ENCODE measurements at places on chromosomes 3 and 15.

GRCh38 chr3:129095285-129095684 lies 26.3 kb downstream of the RAB43 start:
- no peak overlapping the region for H3K27ac ChIP-seq
- H3K27me3 ChIP-seq: no peaks in the 10 kb centered on the region
- H3K4me1 ChIP-seq: peaks cover 20% of the 10 kb centered on the region
- no peak for DNase-seq

DNA sequence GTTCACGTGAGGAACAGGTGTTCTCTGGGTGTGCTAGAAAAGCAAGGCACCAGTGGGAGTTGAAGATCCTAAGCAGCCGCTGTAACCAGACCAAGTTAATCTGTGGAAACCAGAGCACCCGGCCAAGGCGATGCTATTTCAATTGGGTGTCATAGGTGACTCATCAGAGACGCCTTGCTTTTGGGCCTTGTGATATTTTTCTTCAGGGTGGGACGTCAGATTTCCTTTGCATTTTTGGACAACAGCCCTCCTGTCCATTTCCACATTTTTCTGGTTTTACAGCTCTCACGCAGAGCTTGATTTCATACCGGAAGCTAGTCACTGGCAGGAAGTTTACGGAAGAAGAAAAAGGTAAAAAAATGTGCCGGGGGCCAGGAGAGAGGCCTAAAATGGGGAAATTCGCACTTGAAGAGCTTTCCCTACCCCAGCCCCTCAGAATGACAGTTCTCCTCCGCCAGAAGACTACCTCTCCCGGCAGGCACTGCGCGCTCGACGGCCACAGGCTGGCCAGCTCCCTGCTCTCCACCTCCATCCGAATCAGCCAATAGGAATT lies 471 bp upstream of the KBTBD8 start:
- peaks cover 12% of the 10 kb centered on the region for H3K4me1 ChIP-seq
- peaks cover 22% of the 10 kb centered on the region for H3K27me3 ChIP-seq
- no peak for DNase-seq
- peaks cover 12% of the 10 kb centered on the region for H3K36me3 ChIP-seq

GRCh38 chr15:90432253-90432652 lies 44.2 kb downstream of the IQGAP1 start:
- peaks cover 50% of the 10 kb centered on the region for H3K4me1 ChIP-seq
- peaks cover 36% of the 10 kb centered on the region for H3K36me3 ChIP-seq
- H3K27ac ChIP-seq: no peak overlapping the region
- H3K4me3 ChIP-seq: no peak overlapping the region
- no peaks in the 10 kb centered on the region for H3K27me3 ChIP-seq

- no peak overlapping the region for H3K4me3 ChIP-seq
- no peaks in the 10 kb centered on the region for H3K36me3 ChIP-seq
- no peak overlapping the region for H3K27ac ChIP-seq
- no peak for DNase-seq
- no peaks in the 10 kb centered on the region for H3K4me1 ChIP-seq
Measured at GRCh38 chr3:30428251-30428650, 178.2 kb upstream of the TGFBR2 start.

DNA sequence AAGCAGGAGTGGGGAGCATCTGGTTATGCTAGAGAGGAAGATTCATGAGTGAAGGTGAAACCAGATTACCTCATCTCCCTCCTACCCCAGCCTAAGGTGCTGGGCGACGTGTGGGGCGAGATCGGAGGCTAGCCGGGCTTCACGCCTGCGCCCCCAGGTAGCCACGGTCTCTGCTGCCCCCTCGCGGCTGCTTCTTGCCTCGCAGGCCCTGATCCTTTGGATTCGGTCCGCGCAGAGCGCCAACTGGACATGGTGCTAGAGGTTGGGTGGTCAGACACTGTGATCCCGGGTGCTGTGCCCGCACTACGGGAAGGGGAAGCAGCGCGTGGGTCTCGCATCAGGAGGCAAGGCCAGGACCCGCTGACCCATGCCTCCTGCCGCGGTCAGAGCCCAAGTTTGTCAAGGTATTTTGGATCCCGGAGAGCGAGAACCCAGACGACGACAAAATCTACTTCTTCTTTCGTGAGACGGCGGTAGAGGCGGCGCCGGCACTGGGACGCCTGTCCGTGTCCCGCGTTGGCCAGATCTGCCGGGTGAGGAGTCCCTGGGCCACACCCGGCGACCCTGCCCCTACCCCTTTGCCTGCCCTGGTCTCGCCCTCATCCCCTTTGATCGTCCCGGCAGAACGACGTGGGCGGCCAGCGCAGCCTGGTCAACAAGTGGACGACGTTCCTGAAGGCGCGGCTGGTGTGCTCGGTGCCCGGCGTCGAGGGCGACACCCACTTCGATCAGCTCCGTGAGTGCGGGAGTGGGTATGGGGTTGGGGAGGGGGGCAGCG lies 4.2 kb downstream of the SEMA3B start:
- peaks cover 20% of the 10 kb centered on the region for H3K36me3 ChIP-seq
- peak overlapping the region; percentile 83 for H3K4me3 ChIP-seq
- H3K27me3 ChIP-seq: peaks cover 49% of the 10 kb centered on the region
- H3K27ac ChIP-seq: peak overlapping the region; percentile 89
